Inflammatory macrophage (primary cell): ENCODE measurements at places on chromosomes 6 and 20.

DNA sequence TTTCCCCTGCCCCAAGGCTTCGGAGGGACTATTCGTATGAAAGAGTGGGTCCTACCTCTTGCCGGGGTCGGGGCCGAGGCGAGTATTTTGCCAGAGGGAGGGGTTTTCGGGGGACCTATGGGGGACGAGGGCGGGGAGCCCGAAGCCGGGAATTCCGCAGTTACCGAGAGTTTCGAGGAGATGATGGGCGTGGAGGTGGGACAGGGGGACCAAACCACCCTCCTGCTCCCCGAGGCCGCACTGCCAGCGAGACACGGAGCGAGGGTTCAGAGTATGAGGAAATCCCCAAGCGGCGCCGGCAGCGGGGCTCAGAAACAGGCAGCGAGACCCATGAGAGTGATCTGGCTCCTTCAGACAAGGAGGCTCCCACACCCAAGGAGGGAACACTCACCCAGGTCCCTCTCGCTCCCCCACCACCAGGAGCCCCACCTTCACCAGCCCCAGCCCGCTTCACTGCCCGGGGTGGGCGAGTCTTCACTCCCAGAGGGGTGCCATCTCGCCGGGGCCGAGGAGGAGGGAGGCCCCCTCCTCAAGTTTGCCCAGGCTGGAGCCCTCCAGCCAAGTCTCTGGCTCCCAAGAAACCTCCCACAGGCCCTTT lies 11.3 kb downstream of the PRRC2A start:
- DNase-seq = no peak

DNA sequence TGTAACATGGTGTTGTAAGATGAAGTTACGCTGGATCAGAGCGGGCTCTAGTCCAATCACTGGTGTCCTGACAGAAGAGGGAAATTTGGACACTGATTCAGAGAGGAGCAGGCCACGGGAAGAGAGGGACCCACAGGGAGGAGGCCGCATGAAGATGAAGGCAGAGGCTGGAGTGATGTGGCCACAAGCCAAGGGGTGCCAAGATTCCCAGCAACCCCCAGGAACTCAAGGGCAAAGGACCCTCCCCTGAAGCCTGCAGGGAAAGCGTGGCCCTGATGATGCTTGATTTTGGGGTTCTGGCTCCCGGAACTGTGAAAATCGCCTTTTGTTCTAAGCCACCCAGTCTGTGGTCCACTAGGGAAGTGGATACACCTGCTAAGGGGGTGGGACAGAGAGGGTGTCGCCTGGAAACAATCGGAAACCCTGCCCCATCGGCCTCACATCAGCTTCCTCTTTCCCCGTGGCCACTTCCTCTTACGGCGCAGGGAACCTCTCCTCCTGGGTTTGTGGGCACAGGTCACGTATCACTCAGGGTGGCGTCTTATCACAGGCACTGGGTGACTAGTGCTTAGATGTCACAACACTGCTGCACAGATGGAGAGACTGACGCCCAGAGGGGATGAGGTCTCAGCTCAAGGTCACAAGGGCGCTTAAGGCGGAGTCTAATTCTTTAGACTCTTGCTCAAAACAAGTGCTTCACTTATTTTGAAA lies 58.0 kb downstream of the SULF2 start:
- DNase-seq = peak; percentile 99

- no peak for DNase-seq
These were observed 49.7 kb downstream of the PROKR2 start for GRCh38 chr20:5267092-5267491.

DNA sequence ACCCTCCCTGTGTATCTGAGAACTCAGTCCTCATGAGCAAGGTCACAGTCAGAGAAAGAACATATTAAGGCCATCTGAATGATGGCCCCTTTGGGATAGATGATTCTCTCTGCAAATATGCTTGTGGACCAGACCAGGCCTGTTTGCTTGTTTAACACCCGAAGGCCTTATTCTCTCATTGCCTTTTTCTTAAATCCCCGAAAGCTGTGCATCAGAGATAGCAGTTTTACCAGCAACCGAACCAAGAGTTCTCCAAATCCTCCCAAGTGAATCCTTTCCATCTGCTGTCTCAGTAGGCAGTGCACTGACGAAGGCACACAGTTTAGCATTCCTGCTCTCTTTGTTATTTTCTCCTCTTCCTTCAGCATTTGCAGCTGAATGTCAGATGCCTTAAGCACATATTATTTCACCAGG lies 79.8 kb downstream of the TRMT6 start:
- no peak for DNase-seq

- no peak for DNase-seq
These were observed 17.7 kb downstream of the SYNJ2 start for GRCh38 chr6:157999168-158000051.

GRCh38 chr6:56246881-56247653 lies at the start of gene COL21A1:
Gene COL21A1 (minus strand): TSS chr6:56247580. CDS start chr6:56182618, 64,962 bp downstream.
- DNase-seq = no peak

DNA sequence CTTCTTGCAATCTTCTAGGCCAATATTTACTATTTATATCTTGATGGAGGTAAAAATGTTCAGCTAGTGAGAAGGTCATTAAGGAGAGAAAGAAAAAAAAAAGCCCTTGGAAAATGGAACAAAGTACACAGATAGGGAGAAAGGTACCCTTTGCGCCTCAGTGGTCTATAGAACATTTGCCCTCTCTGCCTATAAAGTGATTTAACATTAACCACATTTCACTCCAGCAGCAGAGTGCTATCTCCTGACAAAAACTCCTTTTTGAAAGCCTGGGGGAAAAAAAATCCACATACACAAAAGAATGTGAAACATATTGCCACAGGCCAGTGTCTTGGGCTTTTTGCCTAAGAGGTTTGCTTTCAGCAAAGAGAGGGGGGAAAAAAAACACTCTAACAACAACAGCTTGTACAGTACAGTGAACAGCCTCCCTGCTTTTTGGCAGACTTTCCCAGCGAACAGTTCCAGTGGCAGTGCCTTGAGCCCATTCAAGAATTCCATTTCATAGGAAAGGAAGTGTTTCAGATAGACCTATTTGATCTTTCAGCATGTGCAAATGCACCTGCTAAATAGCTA lies 695 bp downstream of the ARHGAP18 start:
- DNase-seq = no peak

DNA sequence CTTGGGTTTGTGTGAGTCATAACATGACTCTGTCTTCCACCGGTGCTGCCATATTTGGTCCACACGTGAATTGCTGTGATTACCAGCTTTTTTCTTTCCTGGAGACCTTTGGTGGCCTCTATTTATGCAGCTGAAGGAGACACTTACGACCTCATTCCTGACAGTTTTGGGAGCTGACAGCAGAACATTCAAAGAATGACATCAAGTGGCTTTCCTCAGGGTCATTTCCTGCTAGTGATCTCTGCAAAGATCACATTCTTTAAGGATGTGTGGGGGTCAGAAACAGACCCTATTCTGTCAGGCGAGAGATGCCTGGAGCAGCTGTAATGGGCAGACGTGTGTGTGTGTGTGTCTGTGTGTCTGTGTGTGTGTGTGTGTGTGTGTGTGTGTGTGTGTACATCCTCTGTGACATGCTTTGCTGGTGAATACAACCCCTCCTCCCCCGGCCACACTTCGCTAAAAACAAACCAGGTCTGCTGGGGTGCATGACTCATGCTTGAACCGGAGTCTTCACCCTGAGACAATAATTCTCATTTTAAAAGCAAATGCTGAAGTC lies 115.6 kb downstream of the TMEM170B start:
- DNase-seq = no peak

GRCh38 chr6:158622545-158623190 lies 21.9 kb downstream of the DYNLT1 start:
- DNase-seq = no peak

- DNase-seq = peak; percentile 72
These were observed 16.7 kb upstream of the ENTPD6 start for GRCh38 chr20:25178563-25179438.

- no peak for DNase-seq
These were observed 210.9 kb upstream of the HDDC2 start for GRCh38 chr6:125512621-125513020.

GRCh38 chr20:59182401-59183044 lies 18.9 kb downstream of the ZNF831 start:
- no peak for DNase-seq

DNA sequence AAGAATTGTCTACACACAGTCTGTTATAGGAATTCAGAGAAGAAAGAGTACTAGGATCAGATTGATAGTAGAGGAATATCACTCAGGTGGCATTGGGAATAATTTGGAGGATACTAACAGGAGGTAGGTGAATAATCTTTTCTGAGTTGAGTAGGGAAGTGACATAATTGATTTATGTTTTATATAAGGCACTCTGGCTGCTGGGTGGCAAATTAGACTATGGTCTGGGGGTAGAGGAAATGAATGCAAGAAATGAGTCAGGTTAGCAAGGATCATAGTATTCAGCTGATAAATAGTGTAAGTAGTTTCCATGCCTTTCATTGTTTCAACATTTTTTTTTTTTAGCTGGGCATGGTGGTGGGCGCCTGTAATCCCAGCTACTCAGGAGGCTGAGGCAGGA lies 113.3 kb downstream of the CDKAL1 start:
- DNase-seq = no peak

DNA sequence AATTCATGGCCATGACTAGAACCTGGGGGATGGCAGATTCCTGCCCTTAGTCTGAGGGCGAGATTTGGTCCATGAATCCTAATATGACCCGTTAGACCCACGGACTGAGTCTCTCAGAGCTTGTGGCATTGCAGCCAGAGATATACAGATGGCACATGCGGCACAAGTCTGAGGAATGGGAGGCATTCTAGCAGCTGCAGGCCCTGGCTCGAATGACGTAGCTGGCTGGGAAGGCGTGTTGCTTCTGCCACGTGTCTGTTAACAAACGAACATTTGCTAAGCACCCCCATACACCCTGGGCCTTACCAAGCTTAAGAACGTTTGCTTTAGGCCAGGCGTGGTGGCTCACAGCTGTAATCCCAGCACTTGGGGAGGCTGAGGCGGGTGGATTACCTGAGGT lies 68.0 kb downstream of the CD164 start:
- DNase-seq = no peak

- DNase-seq = no peak
These were observed 275.9 kb downstream of the RNF144B start for GRCh38 chr6:18663011-18663410.

DNA sequence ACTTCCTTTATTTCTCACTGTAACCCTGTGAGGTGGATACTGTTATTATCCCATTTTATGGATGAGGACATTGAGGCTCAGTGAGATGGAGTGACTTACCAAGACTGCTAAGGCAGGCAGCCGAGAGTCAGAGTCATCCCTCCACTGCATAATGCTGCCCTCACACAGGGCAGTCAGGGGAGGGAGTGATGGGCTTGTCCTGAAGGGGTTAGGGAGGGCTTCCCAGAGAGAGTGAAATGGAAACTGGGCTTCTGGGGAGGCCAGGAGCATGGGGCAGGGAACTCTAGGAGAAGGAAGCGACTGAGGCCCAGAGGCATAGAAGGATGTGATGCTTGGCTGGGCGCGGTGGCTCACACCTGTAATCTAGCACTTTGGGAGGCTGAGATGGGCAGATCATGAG lies 31.1 kb downstream of the TM9SF4 start:
- DNase-seq = no peak

GRCh38 chr6:39471954-39472659 lies 149.6 kb upstream of the KCNK16 start:
- no peak for DNase-seq

GRCh38 chr6:128519132-128519930 lies 1.1 kb downstream of the PTPRK start:
- DNase-seq = no peak

GRCh38 chr6:35804996-35805736 lies at the start of gene LHFPL5:
Gene LHFPL5 (plus strand): TSS chr6:35805352. CDS start chr6:35805671, 319 bp downstream.
- peak; percentile 24 for DNase-seq

GRCh38 chr6:35475573-35475972 lies 7.4 kb downstream of the RPL10A start:
- DNase-seq = no peak

- no peak for DNase-seq
These were observed 120.9 kb downstream of the CFAP61 start for GRCh38 chr20:20173254-20173653.

- no peak for DNase-seq
These were observed 8.0 kb upstream of the SLC17A3 start for GRCh38 chr6:25882051-25882496.

- DNase-seq = no peak
These were observed 2.5 kb upstream of the ARFGEF3 start for GRCh38 chr6:138159246-138159645.

DNA sequence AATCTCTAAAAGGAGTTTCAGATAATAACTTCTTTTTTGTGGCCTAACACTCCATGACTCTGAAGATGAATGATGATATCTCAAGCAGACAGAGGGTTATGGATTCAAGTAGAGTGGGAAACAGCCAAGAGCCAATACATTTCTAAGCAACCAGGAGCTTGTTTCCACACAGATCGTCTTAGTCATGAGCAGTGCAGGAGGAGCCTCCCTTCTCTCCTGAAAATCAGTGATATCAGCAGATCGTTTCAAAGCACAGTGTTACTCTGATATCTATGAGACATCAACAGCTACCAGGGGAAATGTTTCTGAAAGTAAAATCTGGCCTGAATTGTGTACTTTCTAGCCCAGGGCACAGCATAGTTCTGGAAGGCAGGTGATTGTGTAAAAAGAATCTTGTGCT lies 11.5 kb downstream of the ADGRG6 start:
- no peak for DNase-seq

DNA sequence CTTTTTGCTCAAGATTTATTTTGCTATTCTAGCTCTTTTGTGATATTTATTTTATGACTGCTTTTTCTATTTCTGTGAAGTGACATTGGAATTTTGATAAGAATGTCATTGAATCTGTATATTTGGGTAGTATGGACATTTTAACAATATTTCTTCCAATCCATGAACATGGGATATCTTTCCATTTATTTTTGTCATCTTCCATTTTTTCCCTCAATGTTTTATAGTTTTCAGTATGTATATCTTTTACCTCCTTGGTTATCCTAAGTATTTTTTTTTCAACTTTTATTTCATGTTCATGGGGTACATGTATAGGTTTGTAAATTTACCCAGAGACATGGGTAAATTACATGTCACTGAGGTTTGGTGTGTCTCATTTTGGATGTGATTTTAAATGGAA lies 74.1 kb upstream of the PREP start:
- DNase-seq = no peak

- no peak for DNase-seq
These were observed 253.0 kb downstream of the ARID1B start for GRCh38 chr6:157029980-157030690.

GRCh38 chr6:56835612-56836011 lies 119.3 kb upstream of the BEND6 start:
- DNase-seq = no peak

DNA sequence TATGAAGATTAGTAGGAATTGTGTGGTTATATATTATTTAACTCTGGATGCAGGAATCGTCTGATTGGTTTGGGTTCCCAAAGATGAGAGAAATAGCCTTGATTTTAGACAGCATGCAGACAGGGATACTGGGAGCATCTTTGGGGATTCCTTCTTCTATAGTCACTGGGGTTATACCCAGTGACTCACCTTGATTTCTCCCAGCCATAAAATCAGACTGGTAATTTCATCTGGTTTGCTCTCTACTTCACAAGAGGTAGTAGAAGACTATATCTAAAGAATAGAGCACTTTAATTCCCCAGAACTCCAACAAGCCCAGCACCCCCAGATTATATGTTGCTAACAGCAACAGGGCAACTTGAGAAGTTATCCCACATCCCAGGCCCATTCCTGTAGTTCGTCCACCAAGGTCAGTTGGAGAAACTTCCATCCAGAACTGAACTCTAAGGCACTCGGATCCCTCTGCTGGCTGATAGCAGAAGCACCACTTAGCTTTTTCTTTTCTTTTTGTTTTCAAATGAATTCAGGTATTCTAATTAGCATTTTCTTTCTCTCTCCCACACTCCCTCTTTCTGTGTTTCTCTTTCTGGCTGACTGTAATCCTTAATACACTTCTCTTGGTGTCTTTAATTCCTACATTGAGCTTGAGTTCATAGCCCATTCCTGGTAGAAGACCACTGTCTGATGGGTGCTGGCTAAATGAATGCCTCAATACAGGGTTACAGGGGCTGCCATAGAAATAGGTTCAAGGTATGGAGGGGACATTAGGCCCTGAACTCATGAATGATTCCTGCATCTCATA lies 20.4 kb upstream of the EFHC1 start:
- peak; percentile 53 for DNase-seq
